ENCODE measurements at places on chromosomes 2 and 18.

DNA sequence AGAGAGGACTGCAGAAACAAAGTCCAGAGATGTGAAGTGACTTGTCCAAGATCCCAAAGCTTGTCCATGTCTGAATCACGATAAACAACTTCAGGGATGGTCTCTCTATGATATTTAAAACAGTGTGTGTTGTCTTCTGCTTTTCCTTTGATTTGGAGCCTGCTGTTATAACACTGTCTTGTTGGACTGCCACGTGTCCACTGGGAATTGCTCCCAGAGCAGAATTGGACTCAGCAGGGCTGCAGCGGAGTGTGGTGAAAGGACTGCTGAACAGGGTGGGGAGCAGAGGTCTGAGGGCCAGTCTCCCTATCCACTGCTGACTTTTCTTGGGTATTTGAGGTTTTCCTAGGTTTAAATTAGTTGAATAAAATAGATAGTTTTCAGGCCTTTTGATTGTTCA lies 68.3 kb downstream of the IL1R2 start:
- no peak for DNase-seq

DNA sequence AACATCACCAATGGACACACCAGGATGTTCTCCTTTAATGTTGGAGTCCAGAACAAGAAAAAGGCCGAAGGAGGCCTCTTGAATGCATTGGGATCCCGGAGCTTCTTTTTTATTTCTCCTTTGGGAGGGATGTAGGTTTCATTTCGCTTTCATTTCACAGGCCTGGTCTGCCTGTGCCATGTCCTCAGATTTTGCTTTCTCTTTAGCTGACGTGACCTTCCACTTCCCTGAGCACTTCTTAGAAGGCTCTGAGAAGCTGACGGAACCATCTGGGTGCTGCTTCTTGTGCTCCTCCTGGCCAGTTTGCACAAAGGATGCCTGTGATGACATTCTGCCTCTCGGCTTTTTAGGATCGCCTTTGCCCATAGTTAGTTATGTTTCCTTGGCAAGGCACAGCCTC lies 15.1 kb upstream of the MBOAT2 start:
- DNase-seq, result no peak

GRCh38 chr2:3108710-3109702 lies 268.6 kb downstream of the EIPR1 start:
- no peak for DNase-seq

GRCh38 chr2:24875272-24875671 lies 44.8 kb downstream of the ADCY3 start:
- DNase-seq, result no peak

DNA sequence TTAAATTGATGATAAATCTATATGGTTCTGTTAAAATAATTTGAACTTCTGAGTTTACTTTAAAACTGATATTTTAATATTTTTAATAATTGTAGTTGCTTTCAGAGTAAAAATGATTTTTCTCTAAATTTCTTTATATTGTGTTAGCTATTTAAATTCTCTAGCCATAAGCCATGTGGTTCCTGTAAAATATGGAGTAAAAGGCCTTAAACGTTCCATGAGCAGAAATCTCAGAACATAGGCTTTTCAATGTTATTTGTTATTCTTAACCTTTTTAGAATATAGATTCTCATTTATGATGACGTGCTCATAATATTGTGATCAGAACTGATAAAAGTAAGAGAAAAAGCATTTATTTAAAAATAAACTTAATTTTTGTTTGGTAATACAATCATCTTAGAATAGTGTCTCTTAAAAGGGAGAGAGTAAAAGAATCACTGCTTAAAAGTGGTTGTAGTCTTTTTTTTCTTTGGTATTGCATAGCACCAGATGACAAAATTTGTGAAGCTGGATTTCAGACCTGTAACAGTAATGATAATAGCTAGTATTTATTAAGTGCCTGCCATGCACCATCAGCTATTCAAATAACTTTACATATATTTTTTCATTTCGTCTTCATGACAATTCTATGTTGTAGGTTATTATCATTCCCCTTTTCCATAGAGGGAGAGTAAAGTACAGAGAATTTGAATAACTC lies 2.7 kb downstream of the BMPR2 start:
- no peak for DNase-seq

- no peak for DNase-seq
Measured at GRCh38 chr18:49788327-49788898, 24.9 kb downstream of the ACAA2 start.

Measured in CD14-positive monocyte (primary cell).